Sciatic nerve (tissue), 2 donors: ENCODE measurements at places on chromosomes 1 and 21. TPM values are rescaled to one million over a fixed set of nuclear protein-coding genes. Genes with fewer than 3 reads are reported as not detected.
A peak's percentile ranks its signal among the peaks of the same experiment; 100 is the strongest.

- DNase-seq = no peak
Measured at GRCh38 chr1:115546846-115547245, 94.9 kb upstream of the VANGL1 start.

- no peak for DNase-seq
Measured at GRCh38 chr1:173925306-173926242, 8.4 kb upstream of the SERPINC1 start.

GRCh38 chr1:204991342-204991844 lies 51.6 kb upstream of the CNTN2 start:
- DNase-seq = no peak

DNA sequence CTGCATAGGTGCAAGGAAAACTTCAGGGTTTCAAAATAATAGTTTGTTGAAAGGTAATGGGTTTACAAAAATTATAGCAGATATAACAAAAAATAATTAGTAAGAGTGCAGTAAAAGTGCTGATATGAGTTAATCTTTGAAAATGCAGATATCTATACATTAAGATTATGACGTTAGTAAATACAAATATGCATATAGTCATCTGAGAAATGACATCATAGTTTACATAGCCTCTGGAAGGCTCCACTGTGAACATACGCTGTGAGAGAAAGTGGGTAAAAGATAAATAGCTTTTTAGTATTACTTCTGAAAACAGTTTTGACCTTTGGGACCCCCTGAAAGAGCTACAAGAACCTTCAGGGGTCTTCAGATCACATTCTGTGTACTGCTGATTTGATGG lies 356.2 kb upstream of the SNX7 start:
- DNase-seq = no peak

GRCh38 chr1:26693599-26694572 lies 1.9 kb upstream of the ARID1A start:
- no peak for DNase-seq

DNA sequence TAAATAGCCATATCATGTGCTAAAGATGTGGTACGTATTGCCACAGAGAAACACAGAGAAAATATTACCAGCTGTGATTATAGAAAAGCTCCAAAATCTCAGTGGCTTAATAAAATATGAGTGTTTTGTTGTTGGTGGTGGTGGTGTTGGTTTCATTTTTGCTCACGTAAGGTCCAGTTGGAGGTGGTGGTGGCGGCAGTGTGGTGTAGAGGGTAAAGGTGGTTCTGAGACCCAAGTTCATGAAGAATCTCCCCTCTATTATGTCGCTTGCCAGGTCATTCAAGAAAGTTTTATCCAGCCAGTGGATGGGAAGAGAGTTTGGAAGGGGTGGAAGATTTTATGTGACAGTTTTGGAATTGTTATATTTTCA lies 217.6 kb upstream of the SAMSN1 start:
- no peak for DNase-seq

DNA sequence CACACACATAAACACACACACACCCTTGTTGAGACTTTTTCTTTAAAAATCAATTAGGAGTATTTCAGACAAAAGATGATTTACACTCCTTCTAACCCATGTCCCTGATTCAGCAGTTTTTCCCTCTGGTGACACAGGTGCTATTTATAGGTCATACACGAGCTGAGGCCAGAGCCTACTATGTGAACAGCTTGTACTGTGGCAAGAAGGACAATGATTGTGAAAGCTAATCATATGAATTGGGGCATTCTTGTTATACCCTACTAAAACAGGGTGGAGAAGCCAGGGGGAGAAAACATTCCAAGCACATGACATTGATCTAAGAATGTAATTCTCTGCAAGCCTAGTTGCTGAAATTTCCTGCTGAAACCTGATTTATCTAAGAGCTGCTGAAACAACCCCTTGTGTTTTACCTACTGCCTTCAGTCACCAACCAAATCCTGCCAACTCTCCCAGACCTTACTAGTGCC lies 60.3 kb downstream of the XCL1 start:
- DNase-seq = no peak

DNA sequence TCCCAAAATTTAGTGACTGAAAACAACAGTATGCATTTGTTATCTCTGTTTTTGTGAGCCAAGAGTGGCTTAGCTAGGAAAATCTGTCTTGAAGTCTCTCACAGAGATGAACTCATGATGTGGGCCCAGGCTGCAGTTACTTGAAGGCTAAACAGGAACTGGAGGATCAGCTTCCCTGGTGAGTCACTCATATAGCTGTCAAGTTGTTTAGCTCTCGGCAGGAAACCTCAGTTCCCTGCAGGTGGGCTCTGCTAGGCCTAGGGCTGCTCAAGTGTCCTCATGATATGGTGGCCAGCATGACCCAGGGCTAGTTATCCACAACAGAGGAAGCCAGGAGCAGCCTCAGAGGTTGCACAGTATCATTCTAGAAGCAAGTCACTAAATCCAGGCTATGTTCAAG lies 30.2 kb upstream of the DDX59 start:
- no peak for DNase-seq

DNA sequence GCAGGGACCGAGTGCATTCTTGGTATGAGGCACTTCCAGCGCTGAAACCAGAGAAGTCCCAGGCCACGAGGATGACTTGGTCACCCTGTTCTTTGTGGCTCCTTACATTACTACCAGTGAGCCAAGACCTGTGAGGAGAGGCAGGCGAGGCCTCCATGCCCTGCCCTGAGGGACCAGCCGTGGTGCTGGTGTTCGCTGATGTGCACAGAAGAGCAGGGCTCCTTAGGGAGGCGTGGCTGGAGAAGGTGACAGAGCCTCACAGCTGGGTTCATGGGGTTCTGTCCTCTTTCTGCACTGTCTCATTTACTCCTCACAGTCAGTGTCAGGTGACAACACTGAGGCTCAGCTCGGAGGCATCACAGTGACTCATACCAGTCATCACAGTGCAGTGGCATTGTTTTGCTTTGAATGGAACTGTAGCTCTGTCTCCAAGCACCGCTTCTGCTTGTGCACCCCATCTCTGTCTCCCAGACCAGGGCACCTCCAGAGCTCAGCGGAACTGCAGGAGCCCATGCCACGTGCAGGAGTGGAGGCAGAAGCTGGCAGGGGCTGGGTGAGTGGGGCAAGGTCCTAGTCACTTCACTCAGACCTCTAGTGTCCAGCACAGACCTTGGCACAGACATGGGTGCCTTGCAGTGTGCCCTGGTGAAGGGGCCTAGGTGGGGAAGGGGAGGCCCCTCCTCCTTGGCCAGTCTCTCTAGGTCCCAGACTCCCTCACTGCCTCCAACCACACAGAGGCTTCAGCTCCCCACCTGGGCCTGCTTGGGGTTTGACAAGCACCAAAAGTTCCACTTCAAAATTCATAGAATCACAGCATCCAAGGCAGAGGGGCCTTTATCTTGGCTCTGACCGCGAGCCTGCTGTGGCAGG lies 310.9 kb downstream of the MATN1 start:
- no peak for DNase-seq

DNA sequence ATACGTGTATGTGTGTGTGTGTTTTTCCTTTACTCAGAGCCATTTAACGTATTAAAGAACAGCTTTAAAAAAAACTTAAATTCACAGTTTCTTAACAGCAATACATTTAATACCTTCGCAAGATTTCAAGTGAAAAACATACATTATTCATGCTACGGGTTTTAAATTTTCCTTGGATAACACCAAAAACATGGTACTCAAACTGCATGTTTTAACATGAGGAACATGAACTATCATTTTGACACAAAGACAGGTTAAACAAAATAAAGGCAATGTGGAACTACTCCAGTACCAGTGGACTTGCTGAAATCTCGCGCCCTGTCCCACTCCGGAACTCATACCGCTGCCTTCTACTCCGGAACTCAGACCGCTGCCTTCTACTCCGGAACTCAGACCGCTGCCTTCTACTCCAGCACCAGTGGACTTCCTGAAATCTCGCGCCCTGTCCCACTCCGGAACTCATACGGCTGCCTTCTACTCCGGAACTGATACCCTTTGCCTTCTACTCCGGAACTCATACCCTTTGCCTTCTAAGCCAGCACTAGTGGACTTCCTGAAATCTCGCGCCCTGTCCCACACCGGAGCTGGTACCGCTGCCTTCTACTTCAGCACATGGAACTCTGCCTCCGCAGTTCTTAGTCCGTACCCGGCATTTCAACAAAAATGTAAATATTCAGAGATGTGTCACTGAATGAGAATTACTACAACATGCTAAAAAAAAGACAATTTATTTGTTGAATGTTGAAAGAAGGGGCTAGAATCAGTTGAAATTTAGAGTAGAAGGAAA lies 148.6 kb downstream of the NCAM2 start:
- no peak for DNase-seq

DNA sequence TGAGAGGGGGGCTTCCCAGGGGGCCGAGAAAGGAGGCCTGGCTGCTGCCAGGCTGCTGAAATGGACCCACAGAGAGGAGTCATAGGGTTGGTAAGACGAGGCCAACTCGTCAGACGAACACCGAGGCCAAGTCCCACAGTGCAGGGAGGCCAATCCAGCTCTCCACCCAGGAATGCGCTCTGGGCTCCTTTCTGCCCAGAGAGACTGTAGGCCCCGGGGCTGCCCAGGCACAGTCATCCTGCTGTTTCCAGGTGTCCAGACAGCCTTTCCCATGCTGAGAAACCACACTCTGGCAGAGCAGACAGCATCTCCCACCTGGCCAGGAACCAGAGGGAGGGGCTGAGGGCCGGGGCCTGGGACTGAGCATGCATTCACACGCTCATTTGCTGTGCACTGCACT lies 26.7 kb upstream of the RSPO1 start:
- DNase-seq = no peak

DNA sequence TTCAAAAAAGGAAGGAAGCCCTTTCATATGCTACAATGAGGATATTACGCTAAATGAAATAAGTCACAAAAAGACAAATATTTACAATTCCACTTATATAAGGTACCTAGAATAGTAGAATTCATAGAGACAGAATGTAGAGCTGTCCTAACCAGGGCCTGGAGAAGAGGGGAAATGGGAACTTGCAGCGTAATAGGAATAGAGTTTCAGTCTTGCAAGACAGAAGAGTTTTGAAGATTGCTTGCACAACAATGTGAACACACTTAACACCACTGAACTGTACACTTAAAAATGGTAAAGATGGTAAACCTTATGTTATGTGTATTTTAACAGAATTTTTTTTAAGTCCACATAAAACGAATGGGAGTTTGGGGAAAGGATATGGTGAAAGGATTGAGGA lies 2.9 kb downstream of the CD1B start:
- DNase-seq = no peak

GRCh38 chr1:161311595-161312181 lies 1.9 kb upstream of the MPZ start:
- no peak for DNase-seq

- no peak for DNase-seq
Measured at GRCh38 chr1:109649491-109649914, 6.4 kb upstream of the GSTM4 start.

GRCh38 chr1:44417351-44418021 lies 12.4 kb downstream of the RNF220 start:
- peak; percentile 68 for DNase-seq

GRCh38 chr1:91697416-91697815 lies 188.5 kb downstream of the TGFBR3 start:
- DNase-seq = no peak

DNA sequence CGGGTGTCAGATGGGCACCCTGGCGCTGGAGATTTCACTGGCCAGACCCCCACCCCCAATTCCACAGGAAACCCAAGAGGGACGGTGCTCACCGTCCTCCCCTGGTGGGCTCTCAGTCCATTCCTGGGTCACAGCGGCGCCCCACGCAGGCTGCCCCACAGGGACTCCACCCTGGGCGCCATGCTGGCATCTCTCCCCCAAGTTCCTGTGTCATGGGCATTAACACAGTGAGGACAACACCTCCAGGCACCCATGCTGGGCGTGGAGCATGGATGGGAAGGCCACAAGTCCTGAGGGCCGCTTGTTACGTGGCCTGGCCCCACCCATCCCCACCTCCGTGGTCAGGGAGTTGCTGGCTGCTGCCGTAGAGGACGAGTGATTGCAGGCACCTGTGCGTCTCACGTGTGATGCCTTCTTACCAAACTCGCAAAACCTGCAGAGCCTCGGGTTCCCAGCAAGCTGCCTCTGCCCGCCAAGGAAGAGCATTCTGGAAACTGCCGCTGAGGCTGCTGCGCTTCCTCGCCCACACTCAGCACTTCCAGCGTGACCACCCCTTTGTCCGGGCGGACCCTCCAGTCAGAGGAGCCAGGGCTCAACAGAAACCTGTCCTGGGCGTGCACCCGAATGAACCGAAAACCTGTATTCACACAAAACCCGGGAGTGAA lies 60.3 kb downstream of the SLX9 start:
- no peak for DNase-seq

GRCh38 chr1:178682429-178682828 lies 42.6 kb upstream of the RALGPS2 start:
- no peak for DNase-seq

GRCh38 chr1:68624233-68624632 lies 127.4 kb upstream of the DEPDC1 start:
- no peak for DNase-seq

- no peak for DNase-seq
Measured at GRCh38 chr1:111406321-111406768, 21.2 kb downstream of the OVGP1 start.

DNA sequence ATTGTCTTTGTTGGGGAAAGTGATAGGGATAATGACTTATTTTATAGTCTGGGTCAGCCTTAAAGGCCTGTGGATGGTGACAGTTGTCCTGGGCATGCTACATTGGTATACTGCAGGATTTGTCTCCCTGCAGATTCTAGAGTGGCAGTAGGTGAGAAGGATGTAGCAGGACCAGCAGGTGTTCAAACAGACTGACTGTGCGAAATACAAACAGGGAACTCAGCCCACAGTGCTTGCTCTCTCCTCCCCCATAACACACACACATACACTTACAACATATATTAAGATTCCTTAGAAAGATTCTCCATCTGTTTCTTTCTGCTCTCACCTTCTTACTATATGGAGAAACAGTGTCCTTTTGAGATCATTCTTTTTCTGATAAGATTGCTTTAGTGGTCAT lies 6.9 kb downstream of the PDE4B start:
- DNase-seq = no peak

GRCh38 chr21:39685991-39686390 lies 59.0 kb upstream of the IGSF5 start:
- DNase-seq = no peak

DNA sequence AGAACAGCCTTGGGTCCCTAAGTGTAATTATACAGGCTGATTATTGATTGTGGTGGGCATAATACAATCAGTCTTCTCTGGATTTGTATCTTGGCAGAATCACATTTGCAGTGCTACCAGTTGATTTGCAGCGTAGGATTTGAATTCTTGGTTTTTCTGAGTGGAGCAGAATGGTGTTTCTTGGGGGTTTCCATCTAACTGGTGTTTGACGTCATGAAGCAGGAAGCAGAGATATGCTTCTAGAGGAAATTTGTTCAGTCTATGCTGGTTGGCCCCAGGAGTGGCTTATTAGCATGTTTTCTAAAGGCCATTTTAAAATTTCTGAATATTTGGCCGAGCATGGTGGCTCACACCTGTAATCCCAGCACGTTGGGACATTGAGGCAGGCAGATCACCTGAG lies 3.4 kb downstream of the CTTNBP2NL start:
- no peak for DNase-seq

- DNase-seq = no peak
Measured at GRCh38 chr1:213268221-213268620, 217.2 kb downstream of the RPS6KC1 start.

TAS1R2 gene
- not detected for total RNA-seq

LEFTY2 gene
- 0.31 TPM for total RNA-seq

CAP1 gene
- total RNA-seq = 359 TPM

DMRTA2 gene
- total RNA-seq = not detected

LCE2C gene
- not detected for total RNA-seq

UTS2 gene
- total RNA-seq = not detected

DNASE2B gene
- not detected for total RNA-seq

LRRC7 gene
- total RNA-seq = 42.4 TPM

CLCNKB gene
- 1.4 TPM for total RNA-seq

HSF2BP gene
- total RNA-seq = 1.8 TPM

SPRR2E gene
- total RNA-seq = not detected

GOLT1A gene
- 0.40 TPM for total RNA-seq
